ENCODE measurements at places on chromosomes 6 and 20. TPM values are rescaled to one million over a fixed set of nuclear protein-coding genes. Genes with fewer than 3 reads are reported as not detected.

DNA sequence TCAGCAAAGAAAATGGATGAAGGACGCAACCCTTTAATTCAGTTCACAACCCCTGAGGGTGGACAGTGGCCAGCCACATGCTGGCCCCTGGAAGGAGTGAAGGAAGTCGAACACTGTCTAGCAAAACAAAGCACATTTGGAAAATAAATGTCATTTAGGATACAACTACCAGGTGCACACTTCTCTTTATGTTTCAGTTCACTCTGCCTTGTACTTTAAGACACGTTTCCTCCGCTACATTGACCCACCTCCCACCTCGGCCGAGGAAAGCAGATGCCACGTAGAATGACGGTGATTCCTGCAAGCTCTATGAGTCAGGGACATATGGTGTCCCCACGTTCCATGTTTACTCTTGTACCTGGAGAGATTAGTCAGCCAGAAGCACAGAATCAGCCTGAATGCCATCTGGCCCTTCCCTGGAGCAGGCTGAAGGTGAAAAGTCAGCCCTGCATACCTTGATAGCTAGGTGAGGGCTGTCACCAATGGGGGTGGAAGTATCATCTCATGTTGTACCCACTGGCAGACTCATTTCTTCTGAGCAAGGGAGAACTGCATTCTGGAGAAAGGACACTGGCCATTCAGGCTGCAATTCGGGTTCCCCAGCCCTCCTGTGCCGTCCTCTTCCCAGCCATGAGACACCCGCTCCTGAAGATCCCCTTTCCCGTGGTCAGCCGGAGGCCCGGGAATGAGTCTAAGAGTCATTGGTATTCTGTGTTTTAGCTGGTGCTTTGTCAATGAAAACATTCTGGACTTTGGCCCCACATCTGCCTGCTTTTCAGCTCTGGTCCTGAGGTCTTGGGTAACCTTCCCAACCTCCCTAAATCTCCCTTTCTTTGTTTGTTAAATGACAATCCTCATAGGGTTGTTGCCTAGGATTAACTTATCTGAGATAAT lies 60.6 kb downstream of the FOXA2 start:
- no peak for DNase-seq

DNA sequence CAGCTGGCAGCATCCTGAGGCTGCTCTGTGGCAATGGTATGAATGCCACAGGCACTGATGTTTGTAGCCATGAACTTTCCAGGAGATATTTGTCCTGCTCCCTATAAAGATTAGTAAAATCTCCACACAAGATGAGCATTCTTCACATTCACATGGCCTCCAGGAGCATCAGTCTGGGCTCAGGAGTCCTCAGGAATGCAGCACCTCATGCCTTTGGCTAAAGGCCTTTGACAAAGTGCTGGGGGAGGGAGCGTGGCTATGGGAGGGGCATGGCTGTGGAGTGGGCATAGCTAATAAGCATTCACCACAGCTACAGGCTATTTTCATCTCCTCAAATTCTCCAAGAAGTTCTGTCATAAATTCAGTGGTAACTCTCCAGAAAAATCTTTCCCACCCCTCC lies 90.5 kb upstream of the LY86 start:
- DNase-seq, result no peak

GRCh38 chr6:11419763-11420453 lies 117.6 kb upstream of the TMEM170B start:
- no peak for DNase-seq

GRCh38 chr6:119671105-119671504 lies 321.5 kb upstream of the MAN1A1 start:
- DNase-seq, result no peak

GRCh38 chr20:34506480-34506879 lies 9.7 kb upstream of the DYNLRB1 start:
- no peak for DNase-seq

DNA sequence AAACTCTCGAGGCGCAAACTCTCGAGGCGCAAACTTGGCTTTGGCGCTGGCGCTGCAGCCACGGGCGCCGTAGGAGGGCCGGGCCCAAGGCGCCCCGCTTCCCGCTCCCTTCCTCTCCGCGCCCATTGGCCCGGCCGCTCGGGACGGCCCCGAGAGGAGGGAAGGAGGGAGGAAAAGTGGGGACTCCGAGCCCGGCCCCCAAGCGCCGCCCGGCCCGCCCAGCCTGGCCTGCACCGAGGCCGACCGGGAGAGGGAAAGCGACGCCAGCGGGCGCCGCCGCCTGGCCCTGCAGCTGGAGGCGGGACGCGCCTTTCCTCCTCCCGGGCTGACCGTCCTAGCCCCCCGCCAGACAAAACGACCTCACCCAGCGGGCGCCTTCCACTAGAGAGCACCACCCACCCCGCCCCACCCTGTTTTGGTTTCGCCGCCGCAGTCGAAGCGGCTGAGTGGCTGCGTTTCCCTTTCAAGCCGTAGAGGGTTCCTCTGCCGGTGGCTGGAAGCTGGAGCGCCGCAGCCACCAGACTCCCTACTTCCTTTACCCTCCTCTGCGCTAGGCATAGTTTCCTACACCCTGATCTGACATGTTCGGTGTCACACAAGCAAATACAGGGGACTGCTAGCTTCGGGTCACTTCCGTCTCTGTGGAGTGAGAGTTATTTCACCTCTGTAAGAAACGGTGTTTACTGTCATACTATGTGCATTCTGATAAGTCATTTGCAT lies at the start of gene MBOAT1:
Gene MBOAT1 (minus strand): TSS at position 78 of the 720 bp plus-strand sequence. CDS start 235 bp downstream, outside the sequence.
- peak; percentile 44 for DNase-seq

DNA sequence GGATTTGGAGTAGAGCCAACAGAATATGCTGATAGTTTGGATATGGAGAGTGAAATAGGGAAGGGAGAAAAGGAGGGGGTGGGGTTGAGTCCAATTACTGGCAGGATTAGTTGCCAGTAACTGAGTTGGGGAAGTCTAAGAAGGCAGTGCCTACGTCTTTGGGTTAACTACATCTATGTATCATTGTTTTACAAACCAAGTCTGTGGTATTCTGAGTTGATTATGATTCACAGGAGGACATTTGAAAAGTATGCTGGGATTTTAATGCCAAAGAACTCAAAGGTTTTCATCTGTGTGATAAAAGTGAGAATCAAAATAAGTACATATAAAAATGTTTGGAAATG lies 14.7 kb downstream of the DSE start:
- DNase-seq, result no peak

- no peak for DNase-seq
Measured at GRCh38 chr6:77455271-77455670, 8.0 kb downstream of the HTR1B start.

MOXD1 gene
- 0.25 TPM for polyA plus RNA-seq

All from CD8-positive, alpha-beta memory T cell (primary cell).